T-cell (primary cell): ENCODE measurements at places on chromosomes 1 and 21.
A peak's percentile ranks its signal among the peaks of the same experiment; 100 is the strongest.

- DNase-seq: no peak
Measured at GRCh38 chr1:76408303-76408702, 333.8 kb downstream of the ST6GALNAC3 start.

GRCh38 chr1:245094954-245095353, 59.8 kb upstream of the KIF26B start:
- no peak for DNase-seq

- no peak for DNase-seq
Measured at GRCh38 chr1:234986750-234987414, 141.8 kb downstream of the TOMM20 start.

- DNase-seq: no peak
Measured at GRCh38 chr1:198701766-198702539, 63.1 kb downstream of the PTPRC start.

GRCh38 chr1:64136752-64137411, 66.5 kb upstream of the UBE2U start:
- DNase-seq: peak; percentile 12

- peak; percentile 16 for DNase-seq
Measured at GRCh38 chr1:59146651-59147358, 150.1 kb upstream of the FGGY start.

DNA sequence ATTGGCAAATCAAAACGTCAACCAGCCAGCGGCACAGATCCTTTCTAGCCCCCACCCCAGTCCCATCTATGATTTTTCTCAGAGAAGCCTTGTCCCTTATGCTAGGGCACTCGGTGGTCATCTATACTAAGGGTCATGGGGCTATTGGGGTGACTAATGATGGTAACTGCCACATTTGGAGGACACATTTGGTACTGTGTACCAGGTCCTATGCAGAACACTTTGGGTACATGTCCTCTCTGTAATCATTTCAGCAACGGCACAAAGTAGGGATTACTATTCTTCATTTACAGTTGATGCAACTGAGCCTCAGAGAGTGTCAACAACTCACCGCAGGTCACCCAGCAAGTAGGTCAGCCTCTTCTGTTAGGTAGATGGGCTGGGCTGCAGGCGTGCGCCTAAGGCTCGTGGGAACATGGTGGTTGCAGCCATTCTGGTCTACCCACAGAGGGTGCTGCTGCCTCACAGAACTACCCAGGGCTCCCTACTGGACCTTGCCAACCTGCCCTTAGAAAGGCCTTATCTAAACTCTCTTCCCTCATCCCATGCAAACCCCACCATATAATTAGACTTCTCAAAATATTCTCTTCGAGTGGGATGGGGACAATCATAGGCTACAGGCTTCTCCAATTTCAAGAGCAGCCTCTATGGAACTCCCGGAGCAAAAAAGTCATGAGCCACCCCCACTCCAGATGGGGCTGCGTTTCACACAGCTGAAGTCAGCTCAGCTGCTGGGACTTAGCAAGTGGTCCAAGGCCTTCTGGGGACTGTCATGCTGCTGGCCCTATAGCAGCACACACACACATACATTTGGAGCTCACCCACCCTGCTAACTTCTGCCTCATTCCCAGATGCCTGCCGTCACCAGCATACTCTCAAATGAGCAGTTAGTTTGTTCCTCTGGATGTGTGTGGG, 5.8 kb upstream of the SDHB start:
- no peak for DNase-seq

DNA sequence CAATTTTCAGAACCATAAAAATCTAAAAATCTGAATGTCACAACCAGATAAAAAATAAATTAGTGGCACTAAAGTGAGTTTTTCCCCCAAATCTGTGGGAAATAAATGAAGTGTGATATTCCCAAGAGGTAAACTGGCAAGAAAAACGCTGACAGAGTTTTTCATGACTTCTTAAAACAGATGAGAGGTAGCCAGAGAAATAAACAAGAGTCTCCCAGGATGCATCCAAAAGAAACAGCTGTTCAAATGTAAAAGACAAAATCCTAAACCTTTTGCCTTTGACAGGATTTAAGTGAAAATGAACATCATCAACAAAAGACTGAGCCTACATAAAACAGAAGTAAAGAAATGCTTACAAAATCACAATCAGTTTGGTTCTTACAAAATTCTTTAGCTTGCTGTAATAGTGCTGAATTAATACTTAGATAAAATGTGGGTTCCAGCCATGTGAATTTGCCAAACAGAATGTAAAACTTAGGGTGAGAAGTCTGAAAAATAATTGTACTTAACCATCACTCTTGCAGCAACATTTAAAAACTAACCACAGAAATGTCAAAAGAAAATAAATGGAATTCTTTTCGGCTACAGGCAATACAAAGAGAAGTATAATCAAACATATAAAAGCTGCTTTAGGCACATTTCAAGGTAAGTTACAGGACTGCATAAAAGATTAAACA, 133.6 kb downstream of the EIF4G3 start:
- DNase-seq: no peak

DNA sequence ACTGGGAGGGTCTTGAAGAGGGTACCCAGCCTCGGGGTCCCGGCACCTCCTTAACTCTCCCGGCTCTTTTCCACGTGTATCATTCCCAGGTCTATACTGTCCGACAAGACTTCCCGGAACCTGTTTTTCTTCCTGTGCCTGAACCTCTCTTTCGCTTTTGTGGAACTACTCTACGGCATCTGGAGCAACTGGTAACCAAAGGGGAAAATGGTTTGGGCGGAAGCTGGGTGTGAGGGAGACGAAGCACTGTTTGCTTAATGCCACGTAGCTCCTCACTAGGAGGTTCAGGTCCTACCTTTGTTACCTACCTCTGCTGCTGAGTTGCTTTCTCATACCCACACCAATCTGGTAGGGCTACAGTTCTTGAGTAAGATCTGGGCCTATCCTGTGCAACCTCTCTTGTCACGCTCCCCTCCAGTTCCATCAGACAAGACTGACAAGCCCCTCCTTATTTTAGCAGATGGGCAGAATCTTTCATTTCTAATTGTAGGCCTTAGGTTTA, 642 bp downstream of the SLC30A7 start:
- DNase-seq: peak; percentile 64

DNA sequence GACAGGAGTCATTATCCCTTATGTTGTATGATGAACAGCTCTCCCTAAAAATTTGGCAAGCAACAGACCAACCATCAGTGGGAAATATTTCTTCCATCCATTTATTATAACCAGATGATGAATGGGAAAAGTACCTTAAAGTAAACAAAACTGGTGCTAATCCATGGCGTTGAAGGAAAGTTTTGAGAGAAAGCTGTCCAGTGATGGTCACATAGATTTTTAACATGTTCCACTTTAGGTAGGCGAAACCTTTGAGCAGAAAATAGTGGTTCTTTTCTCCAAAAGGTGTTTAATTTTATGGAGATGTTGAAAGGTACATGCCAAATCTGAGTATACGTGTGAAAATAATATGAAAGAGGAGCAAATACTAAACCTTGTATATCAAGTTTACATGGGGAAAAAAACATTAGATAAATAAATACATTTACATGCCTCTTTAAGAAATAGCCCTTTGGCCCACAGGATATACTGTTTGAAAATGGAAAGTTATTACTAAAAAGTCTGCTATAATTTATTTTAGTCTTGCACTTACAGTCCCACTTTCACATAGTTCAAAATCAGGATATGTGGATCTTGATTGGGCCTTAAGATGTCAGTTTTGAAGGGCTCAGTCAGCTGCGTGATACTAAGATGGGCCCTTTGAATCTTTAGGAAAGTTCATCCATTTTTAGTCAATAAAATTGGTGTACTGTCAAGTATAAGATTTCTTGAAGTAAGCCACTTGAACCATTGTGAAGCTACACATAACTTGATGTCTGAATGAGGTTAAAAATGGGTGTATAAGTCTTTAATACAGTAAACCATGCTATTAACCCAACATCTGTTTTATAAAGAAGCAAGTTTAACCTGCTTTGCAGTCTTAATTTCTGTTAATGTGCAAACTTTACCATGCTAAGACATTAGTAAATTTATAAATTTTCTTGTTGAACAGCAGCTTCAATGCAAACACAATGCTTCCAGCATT, 10.5 kb downstream of the RPL5 start:
- no peak for DNase-seq

DNA sequence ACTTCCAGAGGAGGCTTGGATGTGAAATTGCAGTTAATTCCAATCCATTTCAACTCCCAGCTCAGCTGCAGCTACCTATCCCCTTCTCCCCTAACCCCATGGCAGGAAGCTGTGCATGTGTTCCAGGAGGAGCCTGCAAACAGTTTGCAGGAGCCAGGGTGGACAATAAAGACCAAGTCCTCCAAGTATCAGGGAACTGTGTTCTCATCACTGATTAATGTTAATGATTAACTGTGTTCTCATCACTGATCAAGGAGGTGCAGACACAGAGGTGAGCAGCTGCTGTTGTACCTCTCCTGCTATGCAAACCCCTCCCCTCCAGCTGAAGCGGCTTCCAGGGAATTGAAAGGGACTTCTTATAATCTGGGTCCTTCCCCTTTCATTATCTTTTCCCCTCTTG, 19.2 kb downstream of the CLDN19 start:
- DNase-seq: no peak

DNA sequence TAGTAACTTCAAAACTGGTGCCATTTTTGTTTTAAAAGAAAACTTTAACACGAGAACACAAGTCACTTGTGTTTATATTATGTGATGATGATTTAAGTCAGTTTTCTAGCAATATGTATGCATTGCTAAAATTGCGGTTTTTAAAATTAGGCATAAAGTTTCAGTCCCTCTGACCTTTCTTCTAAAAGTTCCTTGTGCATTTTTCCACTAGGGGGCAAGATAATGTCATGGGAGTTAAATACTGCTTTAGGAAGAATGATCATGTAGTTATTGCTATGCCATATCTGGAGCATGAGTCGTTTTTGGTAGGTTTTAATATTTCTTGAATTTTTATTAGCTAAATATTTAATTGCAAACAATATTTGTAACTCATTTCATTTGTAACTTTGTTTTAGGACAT, 10.7 kb downstream of the CDC7 start:
- peak; percentile 68 for DNase-seq

- DNase-seq: no peak
Measured at GRCh38 chr1:156655904-156656516, 14.1 kb downstream of the BCAN start.

- no peak for DNase-seq
Measured at GRCh38 chr1:207806531-207807325, 54.9 kb downstream of the CD46 start.

DNA sequence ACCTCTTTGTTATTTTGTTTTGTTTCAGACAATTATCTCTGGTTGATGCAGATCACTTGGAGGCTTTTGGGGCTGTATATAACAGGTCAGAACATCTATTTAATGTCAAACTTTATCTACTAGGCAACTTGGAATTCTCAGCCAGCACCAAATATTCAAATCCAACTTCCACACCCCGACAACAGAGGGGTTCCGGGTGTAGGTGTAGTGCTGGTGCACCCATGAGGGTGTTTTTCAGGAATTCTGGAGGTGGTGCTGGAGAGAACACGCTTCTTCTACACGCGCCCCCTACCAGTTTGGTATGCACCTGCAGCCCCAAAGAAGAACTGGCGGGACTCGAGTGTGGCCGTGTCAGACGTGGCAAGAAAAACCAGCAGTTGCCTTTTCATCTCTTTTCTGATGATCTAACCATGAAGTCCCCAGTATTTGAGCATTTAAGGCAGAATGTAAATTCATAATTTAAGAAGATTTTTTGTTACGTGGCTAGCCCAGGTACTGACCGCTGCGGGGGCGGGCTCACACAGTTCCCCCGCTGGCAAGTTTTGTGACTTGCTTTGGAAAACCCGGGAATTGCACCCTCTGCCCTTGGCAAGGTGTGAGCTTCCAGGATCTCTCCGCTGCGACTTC, 462 bp upstream of the TLCD4 start:
- DNase-seq: peak; percentile 33

DNA sequence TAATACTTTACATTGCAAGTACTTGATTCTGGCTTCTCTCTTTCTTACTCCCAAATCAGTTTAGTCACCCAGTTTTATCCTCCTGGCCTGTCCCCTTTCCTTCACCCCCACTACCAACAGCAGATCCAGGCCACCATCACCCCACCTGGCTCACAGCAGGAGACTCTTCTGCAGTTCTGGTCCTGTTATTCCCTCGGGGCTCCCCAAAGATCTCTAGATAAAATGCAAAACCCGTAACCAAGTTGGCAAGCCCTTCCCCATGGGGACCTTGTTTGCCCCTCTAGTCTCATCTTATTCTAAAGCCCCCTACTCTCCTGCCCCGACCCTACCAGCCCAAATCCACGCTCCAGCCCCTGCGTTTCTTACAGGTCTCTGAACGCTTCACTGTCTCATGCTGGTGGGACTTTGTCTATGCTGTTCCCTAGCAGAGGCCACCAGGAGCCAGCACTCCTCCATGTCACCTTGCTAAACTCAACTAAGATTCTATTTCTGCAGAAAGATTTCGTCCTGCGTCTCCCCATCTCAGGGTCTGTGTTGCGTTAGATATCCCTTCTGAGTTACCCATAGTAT, 4.0 kb downstream of the ABCG1 start:
- DNase-seq: no peak

DNA sequence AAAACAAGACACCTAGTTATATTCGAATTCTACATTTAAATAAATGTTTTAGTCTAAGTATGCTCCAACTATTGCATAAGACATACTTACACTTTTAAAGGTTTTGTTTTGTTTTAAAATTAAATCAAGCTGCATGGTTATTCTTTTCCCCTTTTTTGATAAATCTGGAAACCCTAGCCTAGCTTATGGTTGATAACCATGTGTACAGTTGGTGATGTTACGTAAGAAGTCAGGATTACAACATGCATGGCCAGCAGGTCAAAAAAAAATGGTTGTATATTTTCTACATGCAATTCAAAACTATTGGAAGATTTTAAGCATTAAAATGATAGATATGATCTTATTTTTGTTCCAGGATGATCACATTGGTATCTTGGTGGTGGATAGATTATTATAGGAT, 1600.6 kb downstream of the PLA2G4A start:
- DNase-seq: no peak

GRCh38 chr1:175870217-175870616, 126.8 kb upstream of the TNR start:
- DNase-seq: no peak

DNA sequence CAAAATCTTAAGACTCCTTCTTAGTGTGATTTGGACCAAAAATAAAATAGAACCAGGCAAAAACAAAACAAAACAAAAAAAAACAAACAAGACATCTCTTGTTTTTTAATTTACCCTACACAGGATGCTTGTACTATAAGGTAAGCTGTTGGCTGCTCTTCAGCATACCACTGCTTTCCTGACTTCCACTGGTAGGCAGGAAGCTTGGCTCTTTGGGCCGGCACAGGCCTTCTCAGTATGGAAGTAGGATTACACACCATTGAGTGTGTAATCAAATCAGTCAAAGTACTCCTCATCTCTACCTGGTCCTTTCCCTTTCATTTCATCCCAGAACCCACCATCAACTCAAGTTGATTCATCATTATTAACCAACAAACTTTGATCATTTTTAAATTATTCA, 61.9 kb upstream of the RGS1 start:
- no peak for DNase-seq

GRCh38 chr1:162035241-162035640, 11.6 kb upstream of the OLFML2B start:
- DNase-seq: no peak

DNA sequence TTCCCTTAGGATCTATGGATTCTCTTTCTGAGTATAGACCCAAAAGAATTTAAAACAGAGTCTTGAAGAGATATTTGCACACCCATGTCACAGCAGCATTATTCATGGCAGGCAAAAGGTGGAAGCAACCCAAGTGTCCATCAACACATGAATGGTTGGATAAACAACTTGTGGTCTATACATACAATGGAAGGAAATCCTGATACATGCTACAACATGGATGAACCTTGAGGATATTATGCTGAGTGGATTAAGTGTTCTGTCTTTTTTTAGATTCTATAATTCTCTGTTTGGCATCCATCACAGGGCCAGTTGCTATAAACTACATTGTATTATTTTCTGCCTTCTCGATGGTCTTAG, 39.8 kb downstream of the PTPN14 start:
- no peak for DNase-seq
